NCI-H774 (cell line): ENCODE measurements at places on chromosomes 5 and 9.

- no peak for DNase-seq
Observed at GRCh38 chr9:134560206-134560605, 81.4 kb upstream of the COL5A1 start.

- no peak for DNase-seq
Observed at GRCh38 chr5:171477101-171477500, 57.7 kb downstream of the FGF18 start.

GRCh38 chr5:95424016-95424415 is 32.9 kb downstream of the FAM81B start:
- DNase-seq: no peak

GRCh38 chr9:86434039-86434726 is 80.0 kb upstream of the TUT7 start:
- peak; percentile 5 for DNase-seq

- DNase-seq: no peak
Observed at GRCh38 chr9:128206916-128207910, 4.0 kb downstream of the DNM1 start.

- no peak for DNase-seq
Observed at GRCh38 chr9:97866848-97867247, 13.8 kb downstream of the FOXE1 start.

DNA sequence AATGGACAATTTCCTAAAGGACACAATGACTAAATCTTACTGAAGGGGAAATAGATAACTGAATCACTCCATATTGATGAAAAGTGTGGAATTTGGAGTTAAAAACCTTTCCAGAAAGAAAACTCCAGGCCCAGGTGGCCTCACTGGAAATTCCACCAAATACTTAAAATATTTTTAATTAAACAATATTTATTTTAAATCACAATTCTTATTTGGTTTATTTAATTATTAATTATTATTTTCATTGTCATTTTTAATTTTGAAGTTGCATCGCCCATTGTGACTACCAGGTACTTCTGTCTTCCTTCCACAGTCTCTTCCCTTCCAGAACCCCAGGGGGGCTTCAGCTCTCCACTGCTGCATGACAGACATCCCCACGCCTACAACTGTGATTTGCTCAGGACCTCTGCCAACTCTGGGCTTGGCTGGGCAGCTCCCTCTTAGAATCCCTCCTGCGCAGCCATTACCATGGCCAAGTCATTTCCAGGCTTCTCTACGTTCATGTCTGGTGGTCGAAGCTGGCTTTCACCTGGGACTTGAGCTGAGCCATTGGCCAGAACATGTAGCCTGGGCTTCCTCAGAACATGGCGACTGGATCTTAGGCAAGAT is 16.4 kb upstream of the GADD45G start:
- no peak for DNase-seq

GRCh38 chr5:51479840-51480239 is 96.6 kb downstream of the ISL1 start:
- no peak for DNase-seq
